Nephron progenitor cell (in vitro differentiated cells): ENCODE measurements at places on chromosomes 7 and 10.

GRCh38 chr7:36278620-36279172 is 111.0 kb upstream of the ANLN start:
- DNase-seq = peak; percentile 46

DNA sequence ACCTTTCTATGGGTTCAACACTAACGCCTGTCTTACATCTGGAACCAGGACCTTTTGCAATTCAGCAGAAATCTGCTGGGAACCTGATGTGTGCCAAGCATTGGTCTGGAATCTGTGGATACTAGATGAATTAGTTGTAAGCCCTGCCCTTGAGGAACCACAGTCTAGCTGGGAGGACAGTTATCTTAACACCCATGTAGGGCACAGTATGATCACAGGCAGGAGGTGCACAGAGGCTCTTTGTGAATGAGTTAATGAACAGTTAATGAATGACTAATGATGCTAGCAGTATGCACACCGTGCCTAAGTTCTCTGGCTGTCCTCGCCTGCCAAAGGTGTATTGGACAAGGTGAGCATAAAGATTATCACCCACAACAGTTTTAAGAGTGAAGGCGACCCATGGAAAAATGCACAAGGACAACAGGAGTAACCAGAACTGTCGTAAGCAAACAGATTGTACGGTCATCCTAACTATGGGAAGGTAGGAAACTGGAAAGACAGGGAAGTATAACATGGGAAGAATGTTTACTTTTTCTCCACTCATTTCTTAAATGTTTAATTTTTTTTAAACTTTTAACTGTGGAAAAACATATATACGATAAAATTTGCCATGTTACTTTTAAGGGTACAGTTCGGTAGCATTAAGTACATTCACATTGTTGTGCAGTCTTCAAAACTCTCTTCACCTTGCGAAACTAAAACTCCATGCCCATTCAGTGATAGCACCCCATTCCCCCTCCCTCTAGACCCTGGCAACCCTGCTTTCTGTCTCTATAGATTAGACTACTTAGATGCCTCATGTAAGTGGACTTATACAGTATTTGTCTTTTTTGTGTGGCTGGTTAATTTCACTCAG is 139.9 kb downstream of the CXCL12 start:
- DNase-seq = no peak

DNA sequence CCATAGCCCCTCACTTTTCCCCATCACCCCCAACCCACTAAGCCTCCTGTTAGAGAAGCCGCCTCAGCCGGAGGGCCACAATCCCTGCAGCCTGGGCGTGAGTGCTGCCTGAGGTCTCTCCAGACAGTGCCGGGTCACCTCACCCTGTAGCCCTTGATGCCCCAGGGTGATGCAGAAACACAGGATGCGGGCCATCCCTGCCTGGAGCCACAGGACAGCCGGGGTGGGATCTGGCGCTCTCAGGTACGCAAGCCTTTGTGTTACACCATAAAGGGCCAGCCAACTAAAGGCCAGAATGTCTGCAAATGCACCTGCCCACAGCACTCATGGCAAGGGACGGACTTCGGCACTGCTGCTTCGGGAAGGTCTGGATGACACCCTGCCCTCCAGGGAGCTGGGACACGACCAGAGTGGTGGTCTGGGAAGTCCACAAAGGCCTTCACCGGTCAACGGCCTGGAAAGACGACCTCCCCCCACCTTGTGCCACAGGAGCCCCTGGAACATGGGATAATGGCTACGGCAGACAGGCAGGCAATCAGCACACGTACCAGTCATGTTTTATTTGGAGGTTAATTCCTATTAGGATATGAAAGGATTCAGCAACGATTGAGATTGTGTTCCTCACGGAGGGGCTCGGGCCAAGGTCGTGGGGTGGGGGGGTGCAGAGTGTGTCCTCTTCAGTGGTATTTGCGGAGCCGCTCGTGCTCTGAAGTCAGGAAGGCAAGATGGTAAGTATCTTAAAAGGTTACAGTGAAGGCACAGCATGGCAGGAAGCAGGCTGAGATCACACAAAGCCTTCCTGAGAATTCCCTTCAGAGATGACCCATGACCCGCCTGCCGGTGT is 8.1 kb downstream of the ATP5MF start:
- no peak for DNase-seq

GRCh38 chr10:94936721-94937120 is 1.7 kb upstream of the CYP2C9 start:
- no peak for DNase-seq

DNA sequence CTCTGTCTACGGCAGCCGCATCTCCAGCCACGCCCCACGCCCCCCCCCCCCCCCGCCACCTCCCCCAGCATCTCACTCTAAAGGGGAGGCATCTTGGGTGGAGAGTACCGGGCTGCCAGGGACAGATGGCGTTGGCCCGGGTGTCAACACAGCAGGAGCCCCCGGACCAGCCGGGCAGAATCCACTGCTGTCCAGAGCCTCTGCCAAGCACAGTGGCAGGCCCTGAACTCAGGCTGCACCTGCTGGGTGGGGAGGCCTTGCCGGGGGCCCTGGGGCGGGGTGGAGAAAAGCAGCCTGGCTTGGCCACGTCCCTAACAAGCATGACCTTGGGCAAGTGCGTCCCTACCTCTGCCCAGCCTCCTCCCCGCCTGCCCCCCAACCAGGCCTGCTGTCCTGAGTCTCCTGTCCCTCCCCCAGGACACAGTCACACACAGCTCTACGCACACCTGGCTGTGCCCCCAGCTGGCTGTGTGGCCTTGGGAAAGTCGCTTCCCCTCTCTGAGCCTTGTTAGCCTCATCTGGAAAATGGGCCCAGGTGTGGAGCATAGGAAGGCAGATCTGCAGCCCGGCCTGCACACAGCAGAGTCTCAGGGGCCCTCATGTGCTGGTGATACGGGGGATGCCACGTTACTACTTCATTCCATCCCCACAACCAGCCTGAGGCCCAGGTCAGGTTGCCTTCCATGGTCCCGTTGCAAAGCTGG is 45.2 kb downstream of the MICALL2 start:
- DNase-seq = no peak

DNA sequence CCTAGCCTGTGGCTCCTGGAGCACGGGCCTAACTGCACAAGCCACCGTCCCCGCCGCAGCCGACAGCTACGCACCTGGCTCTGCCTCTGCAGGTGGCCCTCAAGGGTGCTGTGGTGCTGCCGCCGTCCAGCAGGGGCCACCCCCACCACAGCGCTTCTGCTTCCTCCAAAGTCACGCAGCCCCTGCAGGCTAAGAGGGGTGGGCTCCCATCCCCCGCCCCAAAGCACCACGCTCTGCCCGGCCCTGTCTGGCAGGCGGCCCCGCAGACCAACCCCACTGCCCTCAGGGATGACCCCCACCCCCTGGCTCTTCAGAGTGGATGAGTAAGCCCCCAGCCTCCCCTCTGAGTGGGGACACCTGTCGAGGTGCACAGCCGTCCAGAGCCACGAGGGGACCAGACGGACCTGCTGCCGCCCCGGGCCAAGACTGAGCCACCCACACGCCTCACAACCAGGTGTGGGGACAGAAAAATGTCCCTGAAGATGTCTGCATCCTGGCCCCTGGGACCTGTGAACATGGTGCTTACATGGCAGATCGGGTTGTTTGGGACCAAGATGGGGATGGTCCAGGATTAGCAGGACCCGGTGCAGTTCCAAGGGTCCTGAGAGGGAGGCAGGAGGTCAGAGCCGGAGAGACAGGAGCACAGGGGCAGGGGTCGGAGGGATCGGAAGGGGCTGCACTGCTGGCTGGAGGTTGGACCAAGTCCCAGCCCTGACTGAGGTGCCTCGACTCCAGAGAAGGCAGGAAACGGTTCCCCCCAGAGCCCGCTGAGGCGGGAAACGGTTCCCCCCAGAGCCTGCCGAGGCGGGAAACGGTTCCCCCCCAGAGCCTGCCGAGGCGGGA is 9.0 kb upstream of the ADAP1 start:
- no peak for DNase-seq
